ENCODE measurements at places on chromosomes 4 and X. TPM values are rescaled to one million over a fixed set of nuclear protein-coding genes. Genes with fewer than 3 reads are reported as not detected.

GRCh38 chr4:7136351-7136750 is 56.0 kb upstream of the SORCS2 start:
- no peak overlapping the region for H3K4me3 ChIP-seq
- H3K4me1 ChIP-seq, result no peaks in the 10 kb centered on the region
- no peaks in the 10 kb centered on the region for H3K27me3 ChIP-seq
- no peak overlapping the region for H3K27ac ChIP-seq
- H3K36me3 ChIP-seq, result no peaks in the 10 kb centered on the region
- no peak for DNase-seq

GABRG1 gene
- total RNA-seq, result 0.03 TPM

DNA sequence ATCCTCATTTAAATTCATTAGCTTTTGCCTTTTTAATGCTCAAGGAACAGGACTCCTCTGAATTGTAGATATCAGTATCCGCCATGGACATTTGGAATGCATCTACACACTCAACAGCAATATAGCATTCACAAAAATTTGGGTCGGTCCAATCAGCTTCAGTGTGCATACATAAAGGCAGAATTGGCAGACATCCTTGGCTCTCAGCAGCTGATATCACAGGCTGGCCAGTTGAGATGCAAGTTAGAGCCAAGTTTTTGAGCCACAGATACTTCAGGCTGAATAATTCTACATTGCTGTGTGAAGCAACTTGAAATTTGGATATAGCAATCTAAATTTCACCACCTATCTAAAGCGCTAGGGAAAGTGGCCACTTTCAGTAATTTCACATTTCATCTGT is 821.1 kb downstream of the PCDH19 start:
- H3K36me3 ChIP-seq, result no peaks in the 10 kb centered on the region
- H3K4me1 ChIP-seq, result no peaks in the 10 kb centered on the region
- no peak overlapping the region for H3K4me3 ChIP-seq
- no peak for DNase-seq

DNA sequence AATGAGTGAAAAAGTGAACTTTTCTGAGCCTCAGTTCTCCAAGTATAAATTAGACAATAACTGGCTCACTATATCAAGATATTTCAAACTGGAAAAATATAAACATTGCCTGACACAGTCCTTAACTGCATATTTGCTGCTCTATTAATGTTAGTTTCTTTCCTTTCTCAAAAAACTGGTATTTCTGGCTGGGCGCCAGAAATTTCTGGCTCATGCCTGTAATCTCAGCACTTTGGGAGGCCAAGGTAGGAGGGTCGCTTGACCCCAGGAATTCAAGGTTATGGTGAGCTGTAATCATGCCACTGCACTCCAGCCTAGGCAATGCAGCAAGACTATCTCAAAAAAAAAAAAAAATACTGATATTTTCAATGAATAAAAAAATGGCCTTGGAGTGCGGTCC is 227.0 kb downstream of the MAGEB17 start:
- H3K4me3 ChIP-seq, result no peak overlapping the region
- DNase-seq, result no peak
- no peaks in the 10 kb centered on the region for H3K4me1 ChIP-seq
- H3K36me3 ChIP-seq, result no peaks in the 10 kb centered on the region
- no peaks in the 10 kb centered on the region for H3K27me3 ChIP-seq
- no peak overlapping the region for H3K27ac ChIP-seq

DNA sequence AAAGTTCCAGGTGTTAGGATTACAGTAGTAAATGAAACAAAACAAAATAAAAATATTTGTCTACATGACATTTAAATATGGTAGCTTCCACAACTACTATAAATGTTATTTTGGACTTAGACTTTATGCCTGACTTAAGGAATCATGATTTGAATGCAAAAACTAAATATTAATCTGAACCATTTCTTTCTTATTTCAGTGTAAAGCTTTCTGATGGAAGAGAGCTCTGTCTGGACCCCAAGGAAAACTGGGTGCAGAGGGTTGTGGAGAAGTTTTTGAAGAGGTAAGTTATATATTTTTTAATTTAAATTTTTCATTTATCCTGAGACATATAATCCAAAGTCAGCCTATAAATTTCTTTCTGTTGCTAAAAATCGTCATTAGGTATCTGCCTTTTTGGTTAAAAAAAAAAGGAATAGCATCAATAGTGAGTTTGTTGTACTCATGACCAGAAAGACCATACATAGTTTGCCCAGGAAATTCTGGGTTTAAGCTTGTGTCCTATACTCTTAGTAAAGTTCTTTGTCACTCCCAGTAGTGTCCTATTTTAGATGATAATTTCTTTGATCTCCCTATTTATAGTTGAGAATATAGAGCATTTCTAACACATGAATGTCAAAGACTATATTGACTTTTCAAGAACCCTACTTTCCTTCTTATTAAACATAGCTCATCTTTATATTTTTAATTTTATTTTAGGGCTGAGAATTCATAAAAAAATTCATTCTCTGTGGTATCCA is 1.6 kb downstream of the CXCL8 start:
- peak overlapping the region; percentile 11 for H3K4me3 ChIP-seq
- no peaks in the 10 kb centered on the region for H3K36me3 ChIP-seq
- no peak overlapping the region for H3K27ac ChIP-seq
- peaks cover 12% of the 10 kb centered on the region for H3K4me1 ChIP-seq
- DNase-seq, result no peak

- DNase-seq, result peak; percentile 78
- H3K4me1 ChIP-seq, result peaks cover 12% of the 10 kb centered on the region
- peaks cover 4% of the 10 kb centered on the region for H3K27me3 ChIP-seq
- peak overlapping the region; percentile 31 for H3K27ac ChIP-seq
Observed at GRCh38 chrX:110066488-110067225, 63.7 kb downstream of the TMEM164 start.

DNA sequence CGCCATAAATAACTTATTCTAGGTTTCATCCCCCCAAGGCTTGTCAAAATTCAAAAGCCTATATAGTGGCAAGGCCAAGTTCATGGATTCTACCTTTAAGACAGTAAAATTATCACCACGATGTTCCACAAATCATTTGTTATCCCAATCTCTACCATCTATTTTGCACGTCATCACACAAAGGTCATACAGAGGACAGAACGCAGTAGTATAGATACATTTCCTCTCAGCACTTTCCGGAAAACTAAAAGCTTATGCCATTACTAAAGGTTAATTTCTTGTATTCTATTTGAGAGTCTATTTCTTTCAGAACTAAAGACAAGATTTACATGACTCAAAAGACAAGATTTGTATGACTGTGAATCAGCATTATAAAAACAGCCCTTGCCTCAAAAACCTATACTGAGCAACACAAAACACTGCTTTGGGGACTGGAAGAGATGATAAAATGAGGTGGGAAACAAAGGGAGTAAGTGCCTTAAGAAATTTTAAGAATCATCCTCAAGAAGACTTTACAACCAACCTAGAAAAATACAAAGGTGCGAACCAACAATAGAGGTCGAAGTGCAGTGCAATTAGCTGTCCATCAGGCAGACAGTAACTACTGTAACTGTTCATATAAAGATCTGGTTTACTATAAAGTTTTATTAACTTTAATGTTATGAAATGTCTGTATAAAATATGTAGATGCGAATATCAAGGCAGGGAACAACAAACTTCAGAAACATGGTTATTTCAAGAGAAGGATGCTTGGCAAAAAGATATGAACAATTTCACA is 7.6 kb downstream of the UBE2D3 start:
- no peaks in the 10 kb centered on the region for H3K27me3 ChIP-seq
- H3K4me1 ChIP-seq, result peaks cover 76% of the 10 kb centered on the region
- H3K4me3 ChIP-seq, result no peak overlapping the region
- no peaks in the 10 kb centered on the region for H3K36me3 ChIP-seq
- DNase-seq, result no peak
- H3K27ac ChIP-seq, result no peak overlapping the region

ELOVL6 gene
- 0.69 TPM for total RNA-seq

SERPINA7 gene
- total RNA-seq, result 0.32 TPM

GRCh38 chrX:28920153-28920943 is 333.1 kb downstream of the IL1RAPL1 start:
- H3K27me3 ChIP-seq, result no peaks in the 10 kb centered on the region
- DNase-seq, result no peak
- no peaks in the 10 kb centered on the region for H3K36me3 ChIP-seq
- no peak overlapping the region for H3K4me3 ChIP-seq
- H3K27ac ChIP-seq, result no peak overlapping the region
- no peaks in the 10 kb centered on the region for H3K4me1 ChIP-seq

- no peak overlapping the region for H3K4me3 ChIP-seq
- H3K27me3 ChIP-seq, result no peaks in the 10 kb centered on the region
- no peaks in the 10 kb centered on the region for H3K4me1 ChIP-seq
- DNase-seq, result no peak
Observed at GRCh38 chrX:3526731-3527130, 180.3 kb upstream of the MXRA5 start.

DKK2 gene
- total RNA-seq, result 1.3 TPM

GABRA4 gene
- total RNA-seq, result 0.05 TPM

- no peak for DNase-seq
- no peak overlapping the region for H3K4me3 ChIP-seq
- no peak overlapping the region for H3K27ac ChIP-seq
Observed at GRCh38 chr4:13876131-13876530, 248.6 kb upstream of the BOD1L1 start.

- H3K36me3 ChIP-seq, result no peaks in the 10 kb centered on the region
- H3K27me3 ChIP-seq, result no peaks in the 10 kb centered on the region
- H3K4me3 ChIP-seq, result no peak overlapping the region
Observed at GRCh38 chr4:158229768-158230167, 19.5 kb downstream of the TMEM144 start.

DNA sequence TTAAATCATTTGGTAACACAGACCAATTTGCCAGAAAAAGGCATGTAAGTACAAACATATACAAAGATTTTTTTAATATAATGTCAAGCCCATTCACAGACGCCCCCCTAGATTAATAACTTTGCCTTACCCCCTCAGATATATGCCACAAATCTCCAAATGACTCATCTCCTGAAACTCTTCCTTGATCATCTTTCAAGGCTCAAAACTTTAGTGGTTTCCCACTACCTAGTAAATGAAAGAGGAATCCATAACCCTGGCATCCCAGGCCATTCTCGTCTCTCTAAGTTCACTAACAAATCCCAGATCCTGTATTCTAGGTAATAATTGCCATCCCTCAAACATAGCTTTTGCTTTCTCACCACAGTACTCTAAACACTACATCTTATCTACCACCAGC is 61.9 kb downstream of the PRSS12 start:
- H3K4me3 ChIP-seq, result no peak overlapping the region
- H3K27me3 ChIP-seq, result no peaks in the 10 kb centered on the region
- H3K4me1 ChIP-seq, result no peaks in the 10 kb centered on the region
- DNase-seq, result no peak
- no peak overlapping the region for H3K27ac ChIP-seq

ZNF711 gene
- 3.0 TPM for total RNA-seq

- DNase-seq, result no peak
- H3K4me1 ChIP-seq, result no peaks in the 10 kb centered on the region
- no peak overlapping the region for H3K4me3 ChIP-seq
- no peaks in the 10 kb centered on the region for H3K36me3 ChIP-seq
- H3K27me3 ChIP-seq, result no peaks in the 10 kb centered on the region
- no peak overlapping the region for H3K27ac ChIP-seq
Observed at GRCh38 chr4:120232050-120232449, 165.4 kb upstream of the MAD2L1 start.

GRCh38 chr4:114028071-114028470 is 48.6 kb upstream of the ARSJ start:
- no peak overlapping the region for H3K27ac ChIP-seq
- H3K4me1 ChIP-seq, result no peaks in the 10 kb centered on the region
- no peak for DNase-seq
- no peaks in the 10 kb centered on the region for H3K27me3 ChIP-seq

DNA sequence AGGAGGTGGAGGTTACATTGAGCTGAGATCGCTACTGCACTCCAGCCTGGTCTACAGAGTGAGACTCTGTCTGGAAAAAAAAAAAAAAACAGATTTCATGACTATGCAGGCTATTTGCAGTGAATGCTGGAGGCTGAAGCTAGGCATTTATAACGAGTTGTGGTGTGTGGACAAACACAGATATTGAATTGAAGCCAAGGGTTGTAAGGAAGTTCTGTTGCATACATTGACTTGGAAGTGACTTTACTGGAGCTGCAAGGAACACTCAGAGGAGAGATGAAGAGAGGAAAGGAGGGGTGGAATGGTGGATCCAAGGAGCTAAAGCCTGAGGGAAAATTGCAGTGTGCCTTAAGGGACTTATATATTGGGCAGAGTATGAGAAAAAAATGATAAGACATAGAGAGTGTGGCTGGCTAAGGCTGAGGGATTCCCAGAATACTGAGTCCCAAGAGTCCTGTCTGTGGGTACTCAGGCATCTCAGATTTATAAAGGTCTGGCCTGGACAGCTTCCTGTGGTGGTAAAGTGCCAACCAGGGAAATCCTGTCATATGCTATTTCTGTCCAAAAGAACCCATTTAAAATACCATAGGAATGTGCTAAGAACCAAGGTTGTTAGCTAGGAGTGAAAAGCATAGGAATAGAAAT is 87.8 kb upstream of the GUCY1A1 start:
- DNase-seq, result no peak
- H3K4me3 ChIP-seq, result no peak overlapping the region
- H3K27me3 ChIP-seq, result no peaks in the 10 kb centered on the region
- no peak overlapping the region for H3K27ac ChIP-seq
- H3K4me1 ChIP-seq, result no peaks in the 10 kb centered on the region
- H3K36me3 ChIP-seq, result no peaks in the 10 kb centered on the region

PNMA5 gene
- not detected for total RNA-seq

GRCh38 chr4:40763228-40763716 is 13.5 kb downstream of the NSUN7 start:
- H3K36me3 ChIP-seq, result no peaks in the 10 kb centered on the region
- no peak overlapping the region for H3K27ac ChIP-seq
- H3K27me3 ChIP-seq, result no peaks in the 10 kb centered on the region
- no peak for DNase-seq
- H3K4me1 ChIP-seq, result no peaks in the 10 kb centered on the region

DNA sequence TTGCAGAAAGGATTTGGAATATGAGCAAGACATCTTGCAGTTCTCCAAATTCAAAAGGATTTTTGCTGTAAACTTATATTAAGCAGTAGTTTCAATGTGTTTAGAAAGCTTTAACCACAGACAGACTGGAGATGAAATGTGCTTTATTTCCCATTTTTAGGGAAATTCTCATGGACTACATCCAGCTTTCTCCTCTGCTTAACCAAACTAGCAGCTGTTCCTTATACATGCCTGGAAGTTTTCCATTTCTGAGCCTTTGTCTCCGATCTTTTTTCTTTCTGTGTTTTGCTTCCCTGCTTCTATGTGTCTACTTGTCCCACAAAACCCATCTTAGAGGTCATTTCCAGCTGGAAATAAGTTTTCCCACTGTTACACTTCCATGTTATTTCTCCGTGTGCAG is 41.6 kb downstream of the TMA16 start:
- no peaks in the 10 kb centered on the region for H3K27me3 ChIP-seq
- no peaks in the 10 kb centered on the region for H3K4me1 ChIP-seq
- DNase-seq, result no peak

NR0B1 gene
- 0.19 TPM for total RNA-seq

GRCh38 chrX:108264376-108264775 is 172.8 kb downstream of the ATG4A start:
- H3K27me3 ChIP-seq, result no peaks in the 10 kb centered on the region
- H3K4me3 ChIP-seq, result no peak overlapping the region
- no peak for DNase-seq
- H3K27ac ChIP-seq, result no peak overlapping the region
- no peaks in the 10 kb centered on the region for H3K4me1 ChIP-seq

All from pancreas (tissue), 10 donors.